Activated CD8-positive, alpha-beta memory T cell treated with anti-CD3 and anti-CD28 coated beads, Interleukin-2, amount 10 ng/mL, durations not matched to agents 7 days and 5 days (primary cell): ENCODE measurements at places on chromosomes 3 and 15. TPM values are rescaled to one million over a fixed set of nuclear protein-coding genes. Genes with fewer than 3 reads are reported as not detected.

Gene GOLGA6D
- total RNA-seq = not detected

Gene STAB1
- total RNA-seq = not detected

Gene CHAC1
- total RNA-seq = 8.3 TPM

Gene EPHA6
- total RNA-seq = not detected

Gene ACVR2B
- 6.4 TPM for total RNA-seq

Gene GREM1
- total RNA-seq = not detected

Gene GHSR
- not detected for total RNA-seq

Gene SERINC4
- 0.20 TPM for total RNA-seq

Gene FRMD5
- total RNA-seq = 0.12 TPM

Gene CATSPER2
- total RNA-seq = 0.94 TPM

Gene CFAP91
- total RNA-seq = not detected

Gene COL8A1
- not detected for total RNA-seq

Gene FAM131A
- total RNA-seq = 3.1 TPM

Gene MUC13
- not detected for total RNA-seq

Gene RARRES1
- total RNA-seq = not detected

Gene RCCD1
- total RNA-seq = 35.4 TPM
